ENCODE measurements at places on chromosomes 4 and X.

- DNase-seq = no peak
Measured at GRCh38 chr4:21290562-21290961, 590.3 kb downstream of the PACRGL start.

- DNase-seq = no peak
Measured at GRCh38 chrX:47360423-47361179, 9.8 kb upstream of the ZNF157 start.

- DNase-seq = no peak
Measured at GRCh38 chr4:108533876-108534275, 86.5 kb upstream of the RPL34 start.

GRCh38 chr4:118941149-118941548, 52.5 kb downstream of the SYNPO2 start:
- DNase-seq = no peak

- peak; percentile 56 for DNase-seq
Measured at GRCh38 chrX:129781134-129781672, 1.5 kb downstream of the SASH3 start.

- DNase-seq = no peak
Measured at GRCh38 chr4:80017125-80017854, 55.7 kb downstream of the ANTXR2 start.

DNA sequence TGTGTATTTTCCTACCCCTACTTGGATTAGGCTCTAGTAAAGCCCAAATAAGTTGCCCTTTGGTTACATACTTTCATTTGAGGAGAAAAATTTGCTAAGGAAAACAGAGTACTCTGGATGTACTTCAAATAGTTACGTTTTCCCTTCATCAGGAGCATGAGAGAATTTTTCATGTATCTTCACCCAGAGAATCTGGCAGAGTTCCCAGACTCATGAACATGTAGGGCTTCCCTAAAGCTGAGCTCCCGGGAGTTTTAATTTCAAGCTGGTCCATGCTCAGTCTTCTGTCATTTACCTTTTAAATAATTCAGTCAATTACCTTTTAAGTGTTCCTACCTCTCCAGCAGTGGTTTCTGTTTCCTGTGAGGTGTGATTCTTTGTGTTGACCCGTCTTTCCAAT, 367.5 kb upstream of the GRID2 start:
- no peak for DNase-seq

GRCh38 chrX:7950865-7951264, 23.7 kb upstream of the PNPLA4 start:
- DNase-seq = no peak

DNA sequence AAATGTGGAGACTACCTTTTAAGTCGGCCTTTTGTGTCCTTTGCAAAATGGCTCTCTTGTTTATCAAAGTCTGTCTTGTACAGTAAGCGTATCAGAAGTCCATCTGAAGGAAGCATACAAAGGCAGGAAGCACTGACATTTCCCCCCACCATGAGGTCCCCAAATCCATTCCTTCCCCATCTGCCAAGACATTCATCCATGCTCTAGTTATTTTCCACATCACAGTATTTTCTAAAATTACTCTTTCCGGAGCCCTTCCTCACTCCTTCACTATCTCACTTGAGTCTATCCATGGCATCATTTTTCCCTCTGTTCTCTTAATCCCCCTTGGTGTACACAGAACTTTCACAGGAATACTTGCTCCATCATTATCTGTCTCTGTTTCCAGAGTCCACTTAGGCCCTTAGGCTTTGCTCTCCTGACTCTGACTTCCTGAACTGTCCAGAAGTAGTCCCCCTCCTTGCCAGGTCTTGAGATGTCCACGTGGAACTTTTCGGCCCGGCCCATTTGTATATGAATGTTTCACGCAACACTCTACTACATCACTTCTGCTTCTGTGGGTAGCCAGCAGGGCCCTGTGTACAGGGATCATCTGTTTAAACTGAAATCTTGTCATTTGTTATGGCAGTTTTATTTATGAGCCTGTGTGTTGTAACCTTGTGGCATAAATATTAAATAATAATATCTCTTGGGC, 2.1 kb downstream of the SEL1L3 start:
- DNase-seq = no peak

GRCh38 chrX:100650841-100651240, 6.8 kb downstream of the SRPX2 start:
- no peak for DNase-seq

- DNase-seq = no peak
Measured at GRCh38 chrX:129759576-129760061, 20.1 kb upstream of the SASH3 start.

DNA sequence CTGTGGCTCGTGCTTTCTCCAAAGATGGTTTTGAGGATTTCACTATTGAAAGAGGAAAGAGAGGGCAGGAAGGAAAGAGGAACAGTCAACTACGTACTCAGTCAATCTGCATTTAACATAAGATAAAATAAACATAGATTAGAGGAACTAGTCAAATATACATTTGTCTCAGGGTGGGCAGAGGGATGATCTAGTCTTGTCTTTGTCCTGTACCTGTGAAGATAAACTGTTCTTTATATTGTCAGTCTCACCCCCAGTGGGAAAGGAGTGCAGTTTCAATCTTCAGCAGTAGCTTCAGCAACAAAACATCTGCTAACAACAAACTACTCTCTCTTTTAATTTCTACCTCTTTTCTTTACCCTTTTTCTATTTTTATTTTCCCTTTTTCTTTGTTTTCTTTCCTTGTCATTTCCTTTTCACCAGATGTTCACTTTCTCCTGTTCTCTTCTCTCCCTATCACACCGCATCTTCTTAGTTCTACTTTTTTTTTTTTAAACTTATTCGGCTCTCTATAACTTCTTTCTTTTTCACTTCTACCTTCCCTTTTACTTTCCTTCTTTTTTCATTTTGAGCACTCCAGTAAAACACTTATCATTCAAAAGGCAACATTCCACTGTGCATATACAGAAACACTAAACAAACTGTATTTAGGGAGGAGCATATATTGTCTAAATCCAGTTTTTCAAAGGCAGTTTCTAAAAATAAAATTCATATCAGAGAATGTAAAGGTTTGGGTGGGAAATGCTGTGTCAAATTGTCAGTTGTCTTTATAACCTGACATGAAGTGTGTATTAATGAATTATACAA, 51.4 kb upstream of the GUCY1A1 start:
- no peak for DNase-seq

DNA sequence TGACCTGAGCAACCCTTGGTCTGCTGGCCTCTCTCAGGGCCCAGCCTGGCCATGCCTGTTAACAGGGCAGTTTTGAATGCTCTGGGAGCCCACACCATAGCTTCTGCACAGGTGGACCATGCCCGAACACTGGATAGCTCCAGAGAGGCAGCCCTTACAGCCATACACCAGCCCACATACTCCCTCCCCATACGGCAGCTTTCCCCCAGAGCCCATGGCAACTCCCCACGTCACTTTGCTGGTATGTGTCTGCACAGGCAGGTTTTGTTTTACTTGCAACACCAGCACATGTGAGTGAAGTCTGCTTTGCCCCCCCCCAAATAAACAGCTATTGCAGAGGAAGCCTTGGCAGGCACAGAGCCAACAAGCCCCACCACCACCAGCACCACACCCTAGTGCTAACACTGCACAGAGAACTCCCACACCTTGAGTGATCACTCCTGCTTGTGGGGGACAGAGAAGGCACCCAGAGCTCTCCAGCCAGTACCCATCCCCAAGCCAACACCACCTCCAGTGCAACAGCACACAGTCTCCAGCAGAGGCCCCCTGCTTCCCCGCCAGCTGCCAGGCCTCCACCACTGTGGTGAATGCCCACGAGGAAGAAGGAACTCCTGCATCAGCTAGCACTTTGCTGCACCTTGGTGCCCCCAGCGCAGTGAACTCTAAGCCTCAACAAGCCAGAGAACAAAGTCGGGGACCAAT, 87.3 kb downstream of the STPG2 start:
- no peak for DNase-seq

Measured in stimulated activated CD8-positive, alpha-beta memory T cell treated with anti-CD3 and anti-CD28 coated beads, Interleukin-4, amount 100 ng/mL, for 1 hour (primary cell).